CD4-positive, alpha-beta T cell treated with Interleukin-2 at 100 ng/mL for 4 hours (primary cell): ENCODE measurements at places on chromosomes 2 and 18.

DNA sequence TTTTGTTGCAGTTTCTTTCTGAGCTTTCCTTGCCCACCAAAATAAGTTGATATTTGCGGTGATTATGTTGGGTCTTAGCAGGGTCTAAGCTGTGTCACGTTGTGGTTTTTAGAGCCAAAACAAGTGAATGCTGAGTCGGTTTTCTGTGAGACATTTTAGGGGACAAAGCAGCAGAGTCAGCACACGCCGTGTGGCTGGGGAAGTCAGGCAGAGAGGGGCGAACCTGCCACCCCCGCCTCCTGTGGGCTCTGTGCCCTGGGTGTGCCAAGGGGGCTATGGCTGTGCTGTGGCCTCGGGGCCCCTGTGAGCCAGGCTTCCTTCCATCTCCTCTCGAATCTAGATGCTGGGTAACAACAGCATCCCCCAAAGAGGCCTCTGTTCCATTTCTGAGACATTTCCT lies 30.8 kb upstream of the TMEM87B start:
- no peak for DNase-seq

- no peak for DNase-seq
Observed at GRCh38 chr2:36432479-36432878, 76.9 kb downstream of the CRIM1 start.

DNA sequence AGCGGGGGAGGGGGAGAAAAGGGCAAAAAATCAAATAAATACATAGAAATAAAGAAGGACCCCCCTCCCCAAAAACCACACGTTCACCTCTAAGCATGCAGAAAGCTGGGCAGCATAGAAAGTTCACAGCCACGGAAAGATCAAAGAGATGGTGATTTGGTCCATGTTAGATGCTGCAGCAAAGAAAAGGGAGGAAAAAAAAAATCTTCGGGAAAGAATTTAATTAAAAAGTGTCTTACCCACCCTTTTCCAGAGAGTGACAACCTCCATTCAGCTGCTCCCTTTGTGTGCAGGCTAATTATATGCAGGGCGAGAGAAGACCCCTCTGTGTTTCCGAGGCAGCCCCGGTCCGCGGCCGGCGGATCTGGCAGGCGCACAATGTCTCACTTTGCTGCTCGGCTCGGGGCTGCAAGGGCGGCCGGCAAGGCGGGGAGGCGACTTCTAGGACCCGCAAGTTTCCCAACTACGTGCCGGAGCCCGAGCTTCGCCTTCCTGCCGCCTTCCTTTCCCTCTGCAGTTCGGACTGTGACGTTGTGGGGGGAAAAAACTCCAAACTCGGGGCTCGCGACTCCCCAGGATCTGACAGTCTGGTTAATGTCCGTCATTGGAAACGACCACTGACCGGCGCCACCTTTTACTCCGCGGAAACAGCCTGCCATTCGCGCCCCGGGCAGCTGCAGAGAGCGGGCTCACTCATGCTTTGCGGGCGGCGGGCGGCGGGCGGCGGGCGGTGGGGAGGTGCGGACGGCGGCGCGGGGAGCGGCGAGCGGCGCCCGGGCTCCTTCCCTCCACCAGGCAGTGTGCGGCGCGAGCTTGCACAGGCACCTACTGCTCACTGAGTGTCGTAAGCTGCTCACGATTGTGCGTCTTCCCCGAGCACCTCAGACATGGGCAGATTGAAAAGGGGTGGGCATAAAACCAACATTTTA lies at the start of gene LRRTM1:
LRRTM1 (minus strand) TSS at position 844 of the 929 bp plus-strand sequence. CDS start 933 bp downstream, outside the sequence.
- no peak for DNase-seq

- no peak for DNase-seq
Observed at GRCh38 chr18:11052800-11053199, 96.6 kb downstream of the PIEZO2 start.

DNA sequence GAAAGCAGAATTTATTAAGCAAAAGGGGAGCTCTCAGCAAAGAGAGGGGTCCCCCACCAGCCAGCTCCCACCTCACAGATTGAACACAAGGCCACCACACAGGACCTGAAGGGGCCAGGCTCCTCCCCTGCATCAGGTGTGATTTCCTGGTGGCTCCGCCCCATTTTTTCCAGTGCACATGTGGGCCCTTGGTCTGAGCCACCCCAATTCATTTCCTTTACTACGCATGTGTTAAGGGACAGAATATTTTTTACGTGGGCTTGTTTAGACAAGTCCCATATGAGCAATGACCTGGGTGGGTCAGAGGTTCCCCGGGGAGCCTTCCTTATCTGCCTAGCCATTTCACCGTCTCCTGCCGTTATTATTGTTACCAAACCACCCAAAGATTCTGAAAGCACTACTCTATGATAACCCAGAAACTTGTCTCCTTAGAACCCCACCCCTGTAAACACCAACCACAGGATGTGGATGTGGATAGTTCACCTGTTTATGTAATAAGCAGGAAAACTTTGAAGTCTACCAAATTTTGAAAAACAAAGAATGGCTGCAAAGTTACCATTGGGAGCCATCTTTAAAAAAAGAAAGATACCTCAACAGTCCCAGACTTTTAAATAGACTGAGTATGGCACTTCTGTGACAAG lies 191.7 kb downstream of the CD226 start:
- DNase-seq = no peak

GRCh38 chr2:106343274-106343673 lies 124.9 kb downstream of the RGPD3 start:
- no peak for DNase-seq

- DNase-seq = no peak
Observed at GRCh38 chr2:207688597-207688996, 22.8 kb upstream of the CCNYL1 start.

GRCh38 chr2:172701250-172701649 lies 34.4 kb upstream of the RAPGEF4 start:
- no peak for DNase-seq
